Spinal cord (tissue), 10 donors: ENCODE measurements at places on chromosomes 7 and 10. TPM values are rescaled to one million over a fixed set of nuclear protein-coding genes. Genes with fewer than 3 reads are reported as not detected.

Gene CDK1
- 44.4 TPM for total RNA-seq

Gene MYPN
- 0.10 TPM for total RNA-seq

Gene CRYGN
- 1.4 TPM for total RNA-seq

- DNase-seq = no peak
Observed at GRCh38 chr10:100739517-100740368, 5.6 kb upstream of the PAX2 start.

DNA sequence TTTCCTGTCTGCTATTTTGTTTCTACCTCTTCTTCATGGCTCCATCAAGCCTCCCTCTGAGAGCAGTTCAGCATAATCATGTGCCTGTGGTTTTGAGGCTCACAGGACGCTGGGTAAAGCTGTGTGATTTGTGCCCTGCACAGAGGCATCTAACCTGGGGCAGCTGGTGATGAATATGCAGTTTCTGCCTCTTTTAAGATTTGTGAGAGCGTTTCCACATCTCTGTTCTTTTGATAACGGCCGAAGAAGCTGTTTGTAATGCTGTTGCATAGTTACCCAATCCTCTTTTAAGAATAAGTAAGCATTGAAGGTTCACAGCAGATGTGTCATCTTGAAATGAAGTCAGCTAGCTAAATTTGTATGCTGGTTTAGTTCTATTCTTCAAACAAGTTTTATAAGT is 45.2 kb downstream of the PNLIPRP3 start:
- no peak for DNase-seq

DNA sequence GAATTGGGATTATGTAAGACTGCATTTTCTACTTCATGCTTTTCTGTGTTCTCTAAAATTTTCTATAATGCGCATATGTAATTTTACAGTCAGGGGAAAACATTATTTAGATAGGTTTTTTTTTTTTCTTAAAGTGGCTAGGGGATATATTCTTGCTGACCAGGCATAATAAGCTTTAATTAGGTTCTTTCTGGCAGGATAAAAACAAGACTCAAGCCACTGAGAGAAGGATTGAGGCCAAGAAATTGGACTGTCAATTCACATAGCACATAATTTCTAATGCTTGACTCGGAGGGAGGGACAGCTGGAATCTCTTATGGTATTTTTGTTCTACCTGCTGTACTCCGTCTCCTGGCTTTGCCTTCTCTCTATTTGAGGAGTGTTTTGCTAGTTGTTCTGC is 119.8 kb upstream of the NPVF start:
- no peak for DNase-seq

GRCh38 chr10:125783957-125784356 is 8.3 kb upstream of the MMP21 start:
- no peak for DNase-seq

DNA sequence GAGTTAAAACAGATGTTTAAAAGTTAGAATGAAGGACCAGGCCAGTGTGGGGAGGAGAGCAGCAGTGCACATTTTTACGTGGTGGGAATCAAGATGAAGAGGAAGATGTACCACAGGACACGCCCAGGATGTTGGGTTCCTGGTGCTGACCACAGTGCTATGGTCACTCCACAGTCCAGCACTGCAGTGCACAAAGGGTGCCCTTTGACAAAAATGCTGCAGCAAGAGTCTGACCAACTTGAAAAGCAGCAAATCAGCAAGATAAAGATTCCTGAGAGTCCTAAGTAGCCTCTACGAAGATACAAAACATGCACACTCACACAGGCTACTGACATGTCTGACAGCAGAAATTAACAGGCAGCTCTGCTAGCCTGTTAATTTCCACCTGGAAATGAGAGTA is 107.1 kb downstream of the PIP4K2A start:
- DNase-seq = no peak
